ENCODE measurements at places on chromosomes 2 and 18.

GRCh38 chr2:55779459-55780421, 86.1 kb upstream of the PNPT1 start:
- no peak for DNase-seq

DNA sequence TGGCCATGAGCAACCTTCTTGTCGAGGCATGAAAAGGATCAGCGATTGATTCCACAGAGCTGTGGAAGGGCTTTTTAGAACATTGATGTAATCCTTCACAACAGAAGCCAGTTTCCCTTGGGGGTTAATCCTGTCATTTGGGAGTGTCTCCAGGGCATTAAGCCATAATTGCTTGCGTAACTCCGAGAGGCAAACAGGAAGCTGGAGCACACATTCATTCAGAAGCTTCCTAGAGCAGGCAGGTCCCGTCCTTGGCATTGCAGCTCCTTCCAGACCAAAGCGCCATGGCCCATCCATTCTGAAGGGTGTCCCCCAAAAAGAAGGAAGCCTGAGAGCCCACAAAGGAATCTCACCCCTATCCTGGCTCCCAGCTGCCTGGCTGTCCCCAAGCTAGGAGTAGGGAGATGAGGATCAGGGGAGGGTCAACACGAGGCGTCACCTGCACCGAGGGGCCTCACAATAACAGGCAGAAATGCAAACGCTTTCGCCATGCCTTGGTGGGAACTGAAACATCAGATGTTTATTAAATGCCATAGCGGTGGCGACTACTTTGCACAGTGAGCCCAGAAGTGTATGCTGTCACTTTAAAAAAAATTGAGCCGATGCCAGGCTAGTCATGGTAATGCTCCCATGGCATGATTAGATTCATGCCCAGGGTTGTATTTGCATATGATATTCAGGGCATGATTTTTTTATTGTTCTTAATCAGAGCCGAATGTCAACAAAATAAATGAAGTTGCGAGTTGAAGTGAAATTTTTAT, 339.4 kb downstream of the BCL11A start:
- no peak for DNase-seq

DNA sequence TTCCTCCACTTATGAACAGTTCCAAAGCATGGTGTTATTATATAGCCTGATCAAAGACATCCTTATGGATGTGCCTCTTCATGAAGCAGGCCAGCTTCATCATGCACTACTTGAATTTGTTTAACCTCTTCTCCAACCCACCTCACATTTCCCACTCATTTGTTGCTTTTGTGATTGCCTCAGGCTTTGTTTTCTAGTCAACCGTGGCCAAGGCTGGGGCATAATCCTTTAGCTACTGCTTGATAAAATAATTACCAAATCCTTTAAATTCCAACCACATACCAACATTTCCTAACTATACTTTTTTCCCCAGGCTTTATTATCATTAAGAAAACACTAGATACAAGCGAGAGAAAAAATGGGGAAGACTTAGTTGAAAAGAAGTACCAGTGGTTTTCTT, 39.6 kb upstream of the SCN1A start:
- no peak for DNase-seq

DNA sequence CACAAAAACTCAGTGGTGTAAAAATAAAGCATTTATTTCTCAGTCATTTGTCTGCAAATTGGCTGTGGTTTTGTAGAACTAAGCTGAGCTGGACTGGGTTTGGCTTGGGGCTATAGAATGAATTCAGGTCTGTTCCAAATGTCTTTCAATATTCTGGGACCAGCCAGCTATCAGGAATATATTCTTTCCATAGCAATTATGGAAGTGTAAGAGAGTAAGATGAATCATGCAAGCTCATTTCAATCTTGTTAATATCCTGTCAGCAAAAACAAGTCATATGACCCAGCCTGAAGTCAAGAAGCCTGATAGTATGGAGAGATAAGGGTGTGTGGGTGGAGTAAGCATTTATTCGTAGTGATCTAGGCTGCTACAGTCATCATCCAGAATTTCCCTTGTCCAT, 481.0 kb upstream of the CDH2 start:
- no peak for DNase-seq

GRCh38 chr2:175123254-175123653, 44.7 kb downstream of the ATF2 start:
- no peak for DNase-seq

DNA sequence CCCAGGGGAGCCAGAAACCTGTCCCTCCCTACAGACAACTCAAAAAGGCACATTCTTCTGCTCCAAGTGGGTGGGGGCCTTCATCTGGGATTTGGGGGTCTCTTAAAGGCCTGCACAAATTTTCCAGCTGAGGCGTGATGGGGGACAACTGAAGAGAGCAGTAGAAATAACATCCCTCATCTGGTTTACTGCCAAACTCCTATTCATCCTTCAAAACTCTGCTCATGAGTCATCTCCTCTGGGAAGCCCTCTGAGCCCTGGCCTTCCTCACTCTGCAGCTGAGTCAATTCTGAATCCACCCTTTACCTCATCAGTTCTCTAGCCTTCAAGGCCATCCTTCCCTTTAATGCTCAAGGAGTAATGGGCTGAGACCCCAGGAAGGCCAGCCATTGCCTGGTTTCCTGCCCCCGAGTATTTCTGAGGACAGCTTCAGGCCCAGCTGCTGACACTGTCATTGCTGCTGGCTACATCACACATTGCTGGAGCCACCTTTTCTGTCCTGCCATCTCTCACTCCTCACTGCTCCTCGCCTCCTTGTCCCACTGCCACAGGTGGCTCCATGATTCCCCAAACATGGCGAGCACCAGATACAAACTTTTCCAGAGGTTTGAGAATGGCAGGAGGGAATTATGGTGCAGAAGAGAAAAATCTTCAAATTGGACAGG, 32.2 kb upstream of the GLI2 start:
- DNase-seq: no peak

DNA sequence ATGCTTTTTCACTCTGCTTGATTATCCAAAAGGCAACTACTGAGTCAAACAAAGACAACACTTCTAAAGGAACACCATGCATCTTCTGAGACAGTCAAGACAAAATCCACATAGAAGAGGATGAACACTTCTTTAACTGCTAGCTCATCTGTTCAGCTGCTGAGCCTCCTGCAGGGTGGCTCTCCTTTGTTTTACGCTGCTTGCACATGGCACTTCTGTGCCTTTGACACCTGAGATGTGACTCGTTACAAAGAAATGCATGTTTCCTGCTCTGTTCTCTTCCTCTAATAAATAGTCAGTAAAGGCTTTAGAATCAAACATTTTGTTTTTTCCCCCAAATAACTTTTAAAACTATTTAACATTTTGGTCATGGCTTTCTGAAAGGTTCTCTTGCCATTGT, 1129.4 kb downstream of the TDRD15 start:
- no peak for DNase-seq

GRCh38 chr2:72293620-72294019, 146.0 kb upstream of the CYP26B1 start:
- DNase-seq: no peak

GRCh38 chr2:170434900-170435621, 257.1 kb downstream of the MYO3B start:
- DNase-seq: no peak

DNA sequence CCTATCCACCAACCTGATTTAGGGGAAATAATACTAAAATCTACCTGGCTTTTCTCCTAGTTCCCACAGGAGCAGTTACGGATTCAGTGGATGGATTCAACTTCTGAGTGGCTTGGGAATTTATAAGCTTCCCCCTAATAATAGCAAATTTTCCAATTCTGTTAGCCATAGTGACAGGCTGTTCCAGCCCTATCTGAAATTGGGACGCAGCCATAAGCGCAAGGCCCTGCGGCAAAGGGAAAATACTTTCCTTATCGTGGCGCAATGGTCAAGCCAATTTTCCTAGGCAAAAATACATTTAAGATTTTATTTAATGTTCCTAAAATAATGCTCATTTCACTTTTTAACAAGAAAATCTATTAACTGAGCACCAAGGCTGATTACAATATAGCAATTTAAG, 49.7 kb downstream of the CDH2 start:
- DNase-seq: no peak

DNA sequence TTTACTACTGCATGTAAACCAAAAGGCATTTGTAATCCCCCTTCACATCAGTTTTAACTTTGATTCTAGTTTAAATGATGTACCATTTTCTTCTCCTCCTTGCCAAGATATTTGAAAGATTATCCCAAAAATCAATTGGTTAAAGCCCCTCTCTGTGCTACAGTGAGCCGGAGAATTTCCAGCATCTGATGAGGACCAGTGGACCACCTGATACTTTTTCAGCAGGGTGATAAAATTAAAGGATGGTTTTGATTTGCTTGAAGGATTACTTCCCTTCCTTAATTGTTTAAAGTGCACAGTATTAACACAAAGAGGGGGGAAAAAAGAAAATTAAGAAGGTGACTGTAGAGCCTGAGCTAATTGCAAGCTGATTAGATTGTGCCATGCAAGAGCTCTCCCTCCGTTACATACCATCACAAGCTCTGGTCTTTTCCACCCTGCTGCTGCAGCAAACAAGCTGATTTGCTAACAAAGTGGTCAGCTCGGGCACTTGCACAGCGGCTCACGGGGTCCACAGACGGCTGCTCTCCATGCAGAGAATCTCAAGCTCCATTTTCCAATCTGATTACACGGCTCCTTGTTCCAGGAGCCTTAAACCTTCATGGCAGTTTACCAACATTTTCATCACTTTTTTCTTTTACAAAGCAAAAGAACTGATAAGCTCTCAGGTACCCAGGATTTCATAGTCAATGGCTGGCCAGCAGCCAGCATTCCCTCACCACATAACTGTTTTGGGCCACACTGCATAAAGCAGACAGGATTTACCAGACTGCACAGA, 22.1 kb downstream of the FIGN start:
- no peak for DNase-seq

DNA sequence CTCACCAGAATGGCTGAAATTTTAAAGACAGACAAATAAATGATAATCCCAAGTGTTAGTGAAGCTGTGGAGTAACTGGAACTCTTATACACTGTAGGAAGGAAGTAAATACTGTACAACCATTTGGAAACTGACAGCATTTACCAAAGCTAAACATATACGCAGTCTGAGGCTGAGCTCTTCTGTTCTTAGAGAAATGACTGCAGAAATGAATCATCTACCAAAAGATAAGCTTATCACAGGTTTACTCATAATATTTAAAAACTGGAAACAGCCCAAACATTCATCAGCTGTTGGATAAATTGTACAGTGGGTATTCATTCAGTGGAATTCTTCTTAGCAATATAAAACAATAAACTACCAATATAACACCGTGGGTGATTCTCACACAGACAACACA, 218.2 kb upstream of the RAB12 start:
- no peak for DNase-seq

GRCh38 chr18:79523736-79524180, 128.0 kb downstream of the NFATC1 start:
- DNase-seq: no peak

DNA sequence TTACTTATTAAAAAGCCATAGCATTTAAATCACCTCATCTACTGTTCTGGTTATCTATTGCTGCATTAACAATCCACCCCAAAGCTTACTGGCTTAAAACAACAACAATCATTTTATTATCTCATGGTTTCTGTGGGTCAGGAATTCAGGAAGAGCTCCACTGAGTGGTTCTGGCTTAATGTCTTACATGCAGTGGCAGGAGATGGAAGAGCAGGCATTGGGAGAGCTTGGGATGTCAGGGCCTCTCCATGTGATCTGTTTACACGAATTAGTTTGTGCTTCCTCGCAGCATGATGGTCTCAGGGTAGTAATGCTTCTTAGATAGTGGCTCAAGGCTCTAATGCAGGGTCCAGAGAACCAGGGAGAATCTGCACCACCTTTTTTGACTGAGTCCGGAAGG, 14.4 kb upstream of the REL start:
- DNase-seq: no peak

DNA sequence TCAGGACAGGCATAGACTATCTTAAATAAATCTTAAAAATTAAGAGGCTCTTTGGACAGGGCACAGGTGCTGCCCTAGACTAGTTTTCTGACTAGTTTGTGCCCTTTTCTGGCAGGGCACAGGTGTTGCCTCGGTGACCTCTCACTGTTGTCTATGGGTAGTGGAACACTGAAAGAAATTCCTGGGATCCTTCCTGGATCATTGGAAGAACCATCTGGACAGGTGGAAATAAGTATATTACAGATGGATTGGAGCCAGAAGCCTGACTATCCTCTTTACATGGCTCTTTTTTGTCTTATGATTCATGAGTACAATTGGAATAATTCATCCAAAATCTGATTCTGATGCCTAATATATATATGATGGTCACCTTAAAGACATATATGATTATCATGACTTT, 286.6 kb downstream of the RIT2 start:
- DNase-seq: no peak

DNA sequence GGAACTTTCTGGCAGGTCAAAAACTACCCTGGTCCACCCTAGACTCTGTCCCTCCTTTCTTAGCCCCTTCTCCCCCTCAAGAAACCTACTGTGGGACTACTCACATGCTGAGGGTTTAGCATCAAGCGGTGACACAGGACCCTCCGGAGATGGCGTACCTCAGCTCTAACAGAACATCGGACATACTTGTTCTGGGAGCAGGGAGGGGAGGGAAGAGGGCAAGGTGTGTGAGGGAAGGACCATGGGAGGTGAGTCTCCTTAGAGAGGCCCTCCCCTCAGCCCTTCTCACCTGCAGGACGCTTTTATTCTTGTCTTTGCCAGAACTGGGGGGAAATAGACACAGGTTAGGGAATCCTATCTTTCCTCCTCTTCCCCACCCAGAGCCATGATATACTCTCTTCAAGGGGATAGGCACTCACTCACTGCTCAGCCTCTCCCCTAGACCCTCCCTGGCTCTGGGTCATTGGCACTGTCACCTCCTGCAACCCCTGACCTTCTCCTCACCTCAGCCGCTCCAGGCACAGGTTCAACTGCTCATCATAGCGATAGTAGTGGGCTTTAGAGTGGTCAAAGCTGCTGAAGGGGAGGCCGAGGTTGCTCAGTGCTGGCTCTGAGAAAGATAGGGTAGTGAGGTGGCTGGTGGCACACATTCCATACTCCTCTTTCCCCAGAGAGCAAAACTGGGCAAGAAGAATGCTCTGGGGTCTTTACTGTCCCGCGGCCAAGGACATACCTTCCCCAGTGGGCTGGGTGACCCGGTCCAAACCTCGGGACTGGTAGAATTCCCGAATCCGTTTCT, 1.8 kb downstream of the PCGF1 start:
- no peak for DNase-seq

DNA sequence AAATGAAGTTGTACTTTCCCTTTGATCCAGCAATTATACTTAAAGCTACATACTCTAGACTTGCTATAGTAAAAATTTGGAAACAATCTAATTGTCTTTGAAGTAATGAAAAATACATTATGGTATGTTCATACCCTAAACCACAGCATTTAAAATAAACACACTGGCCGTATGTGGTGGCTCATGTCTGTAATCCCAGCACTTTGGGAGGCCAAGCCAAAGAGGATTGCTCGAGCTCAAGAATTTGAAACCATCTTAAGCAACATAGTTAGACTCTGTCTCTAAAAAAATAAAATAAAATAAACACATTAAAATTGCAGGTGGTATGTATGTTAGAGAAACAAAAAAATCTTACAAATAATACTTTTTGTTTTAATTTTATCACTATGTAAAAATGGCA, 208.1 kb upstream of the KLHL14 start:
- DNase-seq: no peak

Measured in dorsolateral prefrontal cortex (tissue), 122 donors.